Activated naive CD8-positive, alpha-beta T cell treated with anti-CD3 and anti-CD28 coated beads, Interleukin-2, amount 10 ng/mL, durations not matched to agents 7 days and 5 days (primary cell): ENCODE measurements at places on chromosomes 2 and 18. TPM values are rescaled to one million over a fixed set of nuclear protein-coding genes. Genes with fewer than 3 reads are reported as not detected.

The HOXD1 gene
- total RNA-seq, result not detected

DNA sequence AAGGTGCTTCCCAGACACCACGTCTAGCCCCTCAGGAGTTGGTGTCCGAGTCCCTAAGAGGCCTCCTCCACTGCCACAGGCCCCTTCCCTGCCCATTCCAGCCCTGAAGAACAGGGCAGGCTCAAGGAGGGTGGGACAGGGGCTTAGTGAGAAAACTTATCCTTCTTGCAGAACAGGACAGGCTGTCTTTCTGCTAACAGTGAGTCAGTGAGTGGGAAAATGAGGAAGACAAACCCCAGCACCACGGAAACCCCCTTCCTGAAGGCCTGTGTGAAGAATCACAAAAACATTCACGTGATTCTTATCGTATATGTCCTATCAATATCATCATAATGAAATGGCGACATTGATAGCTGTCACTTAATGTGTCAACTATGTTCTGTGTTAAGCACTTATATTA lies 9.8 kb downstream of the FZD7 start:
- no peak for DNase-seq
- no peak overlapping the region for H3K27ac ChIP-seq
- H3K36me3 ChIP-seq, result no peaks in the 10 kb centered on the region
- H3K4me3 ChIP-seq, result no peak overlapping the region
- peaks cover 49% of the 10 kb centered on the region for H3K27me3 ChIP-seq

The NIFK gene
- total RNA-seq, result 73.2 TPM

GRCh38 chr18:8839281-8839680 lies 133.9 kb downstream of the MTCL1 start:
- H3K4me1 ChIP-seq, result no peaks in the 10 kb centered on the region
- H3K27ac ChIP-seq, result no peak overlapping the region
- peaks cover 4% of the 10 kb centered on the region for H3K27me3 ChIP-seq
- H3K4me3 ChIP-seq, result no peak overlapping the region
- peaks cover 3% of the 10 kb centered on the region for H3K36me3 ChIP-seq
